ENCODE measurements at places on chromosomes 6 and 20. TPM values are rescaled to one million over a fixed set of nuclear protein-coding genes. Genes with fewer than 3 reads are reported as not detected.

GTSF1L gene
- not detected for total RNA-seq

LY6G5C gene
- total RNA-seq = 2.1 TPM

GRCh38 chr6:169171951-169172350 lies 81.7 kb downstream of the THBS2 start:
- no peak for DNase-seq

DNA sequence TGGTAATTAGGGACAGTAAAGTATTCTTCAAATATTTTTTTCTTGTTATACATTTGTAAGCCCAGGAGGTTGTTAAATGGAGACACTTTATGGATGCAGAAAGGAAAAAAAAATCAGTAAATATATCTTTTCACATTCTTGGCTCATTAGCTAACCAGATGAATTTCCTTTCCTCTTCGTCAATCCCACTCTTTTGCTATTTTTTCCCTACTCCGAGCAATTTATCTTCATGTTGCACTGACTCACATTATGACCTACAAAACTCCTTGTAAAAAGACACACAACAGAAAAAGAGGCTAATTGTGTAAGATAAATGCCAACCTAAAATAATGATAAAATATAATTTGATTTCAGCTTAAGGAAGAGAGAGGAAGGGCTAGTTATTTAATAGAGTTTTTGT lies 472.9 kb upstream of the ZNF337 start:
- DNase-seq = no peak

- DNase-seq = no peak
These were observed 323.3 kb downstream of the GRIK2 start for GRCh38 chr6:101716810-101717209.

DNA sequence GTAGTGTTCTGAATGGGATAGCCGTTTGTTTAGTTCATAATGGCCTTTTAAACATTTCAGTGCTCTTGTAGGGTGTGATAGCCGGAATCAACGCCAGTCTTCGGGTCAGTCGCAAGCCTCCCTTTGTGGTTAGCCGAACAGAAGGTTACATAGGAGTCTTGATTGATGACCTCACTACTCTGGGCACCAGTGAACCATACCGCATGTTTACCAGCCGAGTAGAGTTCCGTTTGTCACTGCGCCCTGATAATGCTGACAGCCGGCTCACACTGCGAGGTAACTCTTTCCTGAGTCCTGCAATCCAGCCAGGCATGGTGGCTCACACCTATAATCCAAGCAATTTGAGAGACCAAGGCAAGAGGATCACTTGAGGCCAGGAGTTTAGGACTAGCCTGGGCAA lies 20.4 kb downstream of the MTO1 start:
- DNase-seq = no peak

- no peak for DNase-seq
These were observed 41.5 kb downstream of the ELMO2 start for GRCh38 chr20:46364670-46365486.

DNA sequence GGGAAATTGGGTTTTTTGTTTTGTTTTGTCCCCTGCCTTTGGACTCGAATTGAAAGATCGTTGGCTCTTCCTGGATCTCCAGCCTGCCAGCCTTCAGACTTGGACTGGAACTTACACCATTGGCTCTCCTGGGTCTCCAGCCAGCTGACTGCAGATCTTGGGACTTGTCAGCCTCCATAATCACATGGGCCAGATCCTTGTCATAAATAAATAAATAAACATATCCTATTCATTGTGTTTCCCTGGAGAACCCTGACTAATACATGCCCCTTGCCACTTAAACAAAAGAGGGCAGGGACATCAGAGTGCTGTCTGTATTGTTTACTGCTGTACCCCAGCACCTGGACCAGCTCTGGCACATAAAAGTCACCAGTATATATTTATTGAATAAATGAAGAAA lies 101.5 kb downstream of the CAP2 start:
- DNase-seq = no peak

Measured in heart left ventricle (tissue), 16 donors.